Activated CD4-positive, alpha-beta T cell treated with anti-CD3 and anti-CD28 coated beads for 36 hours (primary cell): ENCODE measurements at places on chromosomes 6 and 20. TPM values are rescaled to one million over a fixed set of nuclear protein-coding genes. Genes with fewer than 3 reads are reported as not detected.

The RAD21L1 gene
- total RNA-seq, result 0.32 TPM

The TSBP1 gene
- total RNA-seq, result not detected

The THBD gene
- not detected for total RNA-seq

The CBFA2T2 gene
- 10.9 TPM for total RNA-seq

DNA sequence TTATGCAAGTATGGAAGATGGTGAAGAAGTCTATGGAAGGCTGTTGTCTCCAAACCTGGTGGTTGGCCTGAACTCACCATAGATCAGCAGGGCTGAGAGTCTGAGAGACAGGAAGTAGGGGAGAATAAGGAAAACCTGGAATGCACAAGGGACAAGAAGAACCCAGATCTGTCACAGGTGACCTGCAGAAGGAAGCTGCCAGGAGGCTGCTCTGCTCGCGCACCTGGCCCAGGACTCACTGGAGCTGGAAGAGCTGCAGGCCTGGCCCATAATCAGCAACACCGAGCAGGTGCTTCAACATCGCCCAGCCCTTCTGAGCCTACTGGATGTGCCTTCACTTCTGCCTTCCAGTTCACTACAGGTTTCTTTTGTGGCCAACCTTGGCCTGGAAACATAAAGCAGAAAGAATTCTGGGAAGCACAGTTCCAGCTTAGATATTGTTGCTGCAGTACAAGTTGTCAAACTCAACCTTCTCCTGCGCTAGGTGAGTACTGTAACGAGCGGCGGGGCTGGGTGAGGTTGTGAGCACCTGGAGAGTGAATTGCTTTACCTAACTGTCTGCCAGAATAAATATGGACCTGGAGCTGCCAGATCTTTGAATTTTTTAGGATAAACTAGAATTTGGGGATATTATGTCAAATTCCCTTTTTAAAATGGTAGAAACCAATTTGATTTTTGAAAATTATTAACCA, 82.4 kb downstream of the CDH26 start:
- no peak overlapping the region for H3K27ac ChIP-seq
- no peak for DNase-seq
- no peaks in the 10 kb centered on the region for H3K27me3 ChIP-seq
- no peaks in the 10 kb centered on the region for H3K4me1 ChIP-seq
- H3K4me3 ChIP-seq, result no peak overlapping the region

DNA sequence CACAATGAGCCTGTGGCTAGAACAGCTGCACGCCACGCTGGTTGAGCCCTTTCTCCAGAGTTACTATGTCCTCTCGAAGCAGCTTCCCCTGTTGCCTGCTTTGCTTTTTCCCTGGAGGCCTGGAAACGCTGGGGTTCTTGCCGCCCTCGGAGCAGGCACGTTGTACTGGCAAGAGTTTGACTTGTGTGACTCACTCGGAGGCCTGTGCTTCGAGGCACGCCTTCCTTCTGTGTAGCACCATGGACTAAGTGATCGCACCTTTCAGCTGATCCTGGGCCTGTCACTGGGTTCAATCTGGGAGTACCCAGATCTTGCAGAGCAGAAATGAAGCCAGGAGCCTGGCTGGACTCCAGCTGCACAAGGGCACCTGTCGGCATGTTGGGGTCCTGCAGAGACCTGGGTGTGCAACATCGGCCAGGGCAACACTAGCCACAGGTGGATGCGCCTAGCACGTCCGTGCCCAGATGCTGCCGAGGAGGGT, 5.2 kb downstream of the INSM1 start:
- no peak overlapping the region for H3K27ac ChIP-seq
- no peak overlapping the region for H3K4me3 ChIP-seq
- peaks cover 11% of the 10 kb centered on the region for H3K4me1 ChIP-seq

GRCh38 chr20:33108661-33109060, 29.2 kb downstream of the BPIFB4 start:
- H3K27me3 ChIP-seq, result no peaks in the 10 kb centered on the region
- H3K4me1 ChIP-seq, result no peaks in the 10 kb centered on the region
- H3K4me3 ChIP-seq, result no peak overlapping the region
- no peak for DNase-seq
- no peaks in the 10 kb centered on the region for H3K36me3 ChIP-seq

GRCh38 chr20:25750765-25751696, 54.4 kb upstream of the ZNF337 start:
- peaks cover 18% of the 10 kb centered on the region for H3K4me1 ChIP-seq
- peak overlapping the region; percentile 75 for H3K4me3 ChIP-seq
- peak overlapping the region; percentile 80 for H3K27ac ChIP-seq
- no peaks in the 10 kb centered on the region for H3K36me3 ChIP-seq

DNA sequence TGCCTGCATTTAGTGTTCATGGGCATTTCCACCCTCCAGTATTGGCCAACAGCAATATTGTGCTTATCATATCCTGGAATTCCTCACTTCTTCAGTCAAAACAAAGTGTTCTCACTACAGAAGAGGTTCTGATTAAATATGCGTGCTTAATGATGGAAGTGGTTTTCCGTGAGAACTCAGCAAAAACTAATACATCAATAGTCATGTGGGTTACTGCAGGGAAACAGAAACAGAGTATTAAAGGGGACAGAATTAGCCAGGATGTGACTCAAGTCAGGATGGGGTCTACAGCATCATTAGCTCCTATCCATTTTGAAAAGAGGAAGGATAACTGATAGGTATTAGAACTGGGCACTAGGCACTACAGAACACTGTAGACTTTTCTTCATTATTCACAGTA, 384.6 kb downstream of the CDKAL1 start:
- H3K27ac ChIP-seq, result no peak overlapping the region
- H3K27me3 ChIP-seq, result no peaks in the 10 kb centered on the region
- H3K4me3 ChIP-seq, result no peak overlapping the region
- DNase-seq, result no peak
- H3K36me3 ChIP-seq, result peaks cover 30% of the 10 kb centered on the region

DNA sequence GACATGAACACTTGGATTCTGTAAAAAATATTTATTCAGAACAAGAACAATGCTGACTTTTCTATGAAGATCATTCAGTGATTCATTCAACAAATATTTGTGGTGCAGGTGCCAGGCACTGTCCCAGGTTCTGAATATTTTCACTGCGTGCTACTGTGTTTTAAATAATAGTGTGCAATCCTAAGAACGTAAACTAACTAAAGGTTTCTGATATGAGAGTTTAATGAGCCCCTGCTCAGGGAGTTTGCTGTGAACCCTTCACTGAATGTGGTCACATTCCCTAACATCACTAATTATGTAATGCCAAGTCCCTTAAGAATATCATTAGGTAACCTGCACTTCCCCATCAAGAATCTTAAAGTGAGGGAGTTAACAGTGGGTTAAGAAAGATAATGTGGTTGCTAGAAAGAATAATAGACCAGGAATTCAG, 1.7 kb upstream of the TMEM170B start:
- peak; percentile 50 for DNase-seq
- no peak overlapping the region for H3K4me3 ChIP-seq
- no peaks in the 10 kb centered on the region for H3K36me3 ChIP-seq

GRCh38 chr6:75935473-75935793, 137.0 kb downstream of the IMPG1 start:
- no peak for DNase-seq
- peaks cover 7% of the 10 kb centered on the region for H3K4me1 ChIP-seq
- no peak overlapping the region for H3K27ac ChIP-seq

- no peak overlapping the region for H3K27ac ChIP-seq
- no peaks in the 10 kb centered on the region for H3K36me3 ChIP-seq
- no peak for DNase-seq
- no peak overlapping the region for H3K4me3 ChIP-seq
- H3K27me3 ChIP-seq, result peaks cover 4% of the 10 kb centered on the region
These were observed 374.5 kb downstream of the EPM2A start for GRCh38 chr6:145360865-145361264.

DNA sequence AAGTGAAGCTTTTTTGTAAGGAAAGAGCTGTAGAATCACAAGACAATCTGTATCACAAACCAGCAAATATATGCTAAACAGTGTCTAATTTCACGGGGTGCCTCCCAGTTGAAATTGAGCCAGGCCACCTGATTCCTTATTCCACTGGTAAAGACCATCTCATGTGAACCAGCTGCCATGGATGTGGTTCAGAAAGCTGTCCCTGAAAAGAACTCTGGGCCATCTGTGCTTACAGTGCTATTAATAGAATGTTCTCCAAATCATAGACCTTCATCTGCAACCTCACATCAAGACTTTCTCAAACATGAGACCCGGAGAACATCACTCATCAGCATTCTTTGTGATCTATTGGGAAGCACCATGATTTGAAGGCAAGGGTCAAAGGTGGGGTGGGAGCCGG, 89.7 kb downstream of the FBXO5 start:
- peaks cover 26% of the 10 kb centered on the region for H3K27me3 ChIP-seq
- H3K27ac ChIP-seq, result no peak overlapping the region
- no peak for DNase-seq

DNA sequence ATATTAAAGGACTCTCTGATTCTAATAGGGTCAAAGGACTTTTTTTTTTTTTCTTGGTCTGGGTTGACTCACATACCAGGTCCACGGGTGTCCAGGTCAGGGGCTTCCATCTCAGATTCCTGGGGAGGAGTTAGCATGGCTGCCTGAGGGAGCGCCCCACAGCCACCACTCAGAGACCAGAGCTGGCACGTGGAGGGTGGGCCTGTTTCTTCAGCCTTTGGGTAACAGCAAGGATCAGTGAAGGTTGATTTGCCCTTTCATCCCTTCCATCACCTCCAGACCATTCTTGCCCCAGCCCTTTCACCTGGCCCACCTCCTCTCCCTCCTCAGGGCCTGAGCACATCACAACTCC, 5.9 kb upstream of the GPSM3 start:
- H3K27me3 ChIP-seq, result no peaks in the 10 kb centered on the region
- H3K4me3 ChIP-seq, result no peak overlapping the region
- no peak for DNase-seq
- no peak overlapping the region for H3K27ac ChIP-seq
